ENCODE measurements at places on chromosomes 16 and 17. TPM values are rescaled to one million over a fixed set of nuclear protein-coding genes. Genes with fewer than 3 reads are reported as not detected.

DNA sequence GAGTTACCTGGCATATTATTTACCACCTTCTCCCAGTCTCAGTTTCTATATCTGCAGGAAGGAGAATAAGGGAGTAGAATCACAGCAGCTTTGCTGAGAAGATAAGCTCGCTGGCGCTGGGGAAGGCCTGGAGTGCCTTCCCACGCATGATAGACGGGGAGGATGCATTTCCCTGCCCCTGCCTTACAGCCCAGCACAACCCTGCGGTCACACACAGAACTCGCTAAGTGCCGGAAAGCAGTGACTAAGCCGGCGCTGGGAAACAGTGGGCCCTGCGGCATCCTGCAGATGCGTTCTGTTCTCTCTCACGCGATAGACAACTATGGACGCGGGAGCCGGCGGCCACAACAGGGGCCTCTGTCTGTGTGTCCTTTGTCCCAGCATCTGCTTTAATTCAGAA is 4.8 kb downstream of the CA5A start:
- DNase-seq = no peak

DNA sequence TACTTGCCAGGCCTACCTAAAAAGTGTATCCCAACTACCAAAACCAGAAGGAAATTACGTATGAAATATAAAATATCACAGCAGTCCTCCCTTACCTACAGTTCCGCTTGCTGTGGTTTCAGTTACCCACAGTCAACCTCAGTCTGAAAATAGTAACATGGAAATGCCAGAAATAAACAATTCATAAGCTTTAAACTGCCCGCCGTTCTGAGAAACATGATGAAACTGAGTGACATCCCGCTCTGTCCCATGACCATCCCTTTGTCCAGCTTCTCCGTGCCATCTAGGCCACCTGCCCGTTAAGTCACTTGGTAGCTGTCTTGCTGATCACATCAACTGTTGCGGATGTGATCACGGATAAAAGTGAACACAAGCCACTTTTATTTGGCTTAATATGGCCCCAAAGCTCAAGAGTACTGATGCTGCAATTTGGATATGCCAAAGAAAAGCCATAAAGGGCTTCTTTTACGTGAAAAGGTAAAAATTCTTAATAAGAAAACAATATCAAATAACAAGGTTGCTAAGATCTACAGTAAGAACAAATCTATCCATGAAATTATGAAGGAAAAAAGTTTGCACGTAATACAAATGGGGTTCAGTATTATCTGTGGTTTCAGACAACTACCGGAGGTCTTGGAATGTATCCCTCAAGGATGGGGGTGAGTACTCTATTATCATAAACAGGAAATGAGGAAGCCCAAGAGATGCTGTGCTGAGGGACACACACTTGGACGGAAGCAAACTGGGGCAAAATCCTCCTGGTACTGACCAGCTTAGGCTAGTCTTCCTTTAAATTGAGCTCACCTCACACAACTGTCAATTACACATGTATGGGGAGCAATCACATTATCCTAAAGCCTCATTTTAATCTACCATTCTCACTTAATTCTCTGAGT is 8.2 kb downstream of the USP22 start:
- no peak for DNase-seq

The CX3CL1 gene
- total RNA-seq = not detected

DNA sequence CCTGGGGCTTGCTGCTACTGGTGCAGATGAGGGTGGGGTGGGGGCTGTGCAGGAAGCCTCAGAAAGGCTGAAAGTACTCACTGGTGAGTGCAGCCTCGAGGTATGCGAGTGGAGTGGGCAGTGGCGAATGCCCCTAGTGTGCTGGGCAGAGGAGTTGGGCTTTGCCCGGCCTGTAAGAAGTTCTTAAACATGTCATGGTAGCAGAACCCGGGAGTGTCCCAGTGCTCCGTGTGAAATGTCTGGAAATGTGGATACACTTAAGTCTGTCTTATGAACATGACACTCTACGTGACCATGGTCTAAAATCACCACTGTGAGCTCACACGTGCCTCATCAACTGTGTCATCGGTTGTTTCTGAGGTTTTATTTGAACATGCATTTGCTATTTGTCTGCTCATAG is 1.7 kb downstream of the SMTNL2 start:
- no peak for DNase-seq

The PLD2 gene
- total RNA-seq = 10.2 TPM

GRCh38 chr16:87575027-87575804 is 27.1 kb upstream of the JPH3 start:
- DNase-seq = no peak

The SCARF1 gene
- total RNA-seq = 0.45 TPM

The KRTAP4-1 gene
- not detected for total RNA-seq

DNA sequence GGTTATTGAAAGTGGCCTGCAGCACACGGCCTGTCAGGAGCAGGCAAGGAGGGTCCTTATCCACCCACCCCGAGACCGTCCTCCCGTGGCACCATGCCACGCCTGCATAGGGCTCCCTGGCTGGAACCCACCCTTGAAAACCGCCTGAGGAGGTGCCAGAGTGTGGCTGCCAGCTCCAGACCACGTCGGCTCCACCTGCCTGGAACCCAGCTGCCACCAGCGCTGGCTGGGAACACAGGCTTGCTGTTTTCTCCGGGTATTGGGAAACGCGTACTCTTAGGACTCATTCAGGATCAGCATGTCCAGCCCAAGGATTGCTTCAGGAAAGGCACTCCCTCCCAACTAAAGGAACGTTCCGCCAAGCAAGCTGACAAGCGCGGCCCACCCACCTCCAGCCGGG is 6.7 kb downstream of the ARL16 start:
- no peak for DNase-seq
